HFF-Myc (cell line): ENCODE measurements at places on chromosomes 4 and X.

DNA sequence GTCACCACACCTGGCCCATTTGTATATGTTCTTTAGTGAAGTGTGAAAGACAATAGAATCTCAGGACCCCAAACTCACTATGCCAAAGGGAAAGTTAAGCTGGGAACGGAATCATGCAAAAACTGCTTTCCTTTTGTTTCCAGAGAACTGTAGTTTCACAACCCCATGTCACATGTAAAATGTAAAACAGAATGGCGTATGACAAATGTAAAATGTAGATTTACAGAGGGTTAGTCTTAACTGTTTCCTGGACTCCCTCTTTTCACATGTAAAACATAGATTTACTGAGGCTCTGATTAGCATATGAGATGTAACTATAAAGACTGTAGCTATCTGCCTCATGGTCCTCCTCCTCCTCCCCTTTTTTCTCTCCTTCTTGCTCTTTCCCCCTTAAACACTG is 66.3 kb downstream of the ABLIM2 start:
- DNase-seq: no peak

- no peak for DNase-seq
These were observed 150.1 kb downstream of the AR start for GRCh38 chrX:67693928-67694327.

DNA sequence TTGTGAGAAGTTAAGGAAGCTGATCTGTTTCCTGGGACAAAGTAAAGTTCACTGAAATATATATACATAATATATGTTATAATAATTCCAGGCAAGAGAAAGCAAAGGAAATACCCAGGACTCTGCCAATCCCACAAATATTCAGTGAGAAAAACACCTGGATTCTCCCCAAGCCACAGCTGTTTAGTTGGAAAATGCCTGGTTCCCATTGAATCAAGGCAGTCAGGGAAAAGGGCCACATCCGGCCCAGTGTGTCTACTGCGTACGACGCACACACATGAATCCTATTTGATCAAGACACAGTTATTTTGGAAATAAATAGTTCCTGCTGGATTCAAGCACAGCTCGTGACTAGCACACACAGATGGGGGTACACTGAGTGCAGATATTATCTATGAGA is 6.3 kb upstream of the DCHS2 start:
- no peak for DNase-seq

- no peak for DNase-seq
These were observed 84.9 kb downstream of the BCOR start for GRCh38 chrX:40012868-40013265.

GRCh38 chr4:117447925-117448324 is 362.5 kb upstream of the TRAM1L1 start:
- no peak for DNase-seq

DNA sequence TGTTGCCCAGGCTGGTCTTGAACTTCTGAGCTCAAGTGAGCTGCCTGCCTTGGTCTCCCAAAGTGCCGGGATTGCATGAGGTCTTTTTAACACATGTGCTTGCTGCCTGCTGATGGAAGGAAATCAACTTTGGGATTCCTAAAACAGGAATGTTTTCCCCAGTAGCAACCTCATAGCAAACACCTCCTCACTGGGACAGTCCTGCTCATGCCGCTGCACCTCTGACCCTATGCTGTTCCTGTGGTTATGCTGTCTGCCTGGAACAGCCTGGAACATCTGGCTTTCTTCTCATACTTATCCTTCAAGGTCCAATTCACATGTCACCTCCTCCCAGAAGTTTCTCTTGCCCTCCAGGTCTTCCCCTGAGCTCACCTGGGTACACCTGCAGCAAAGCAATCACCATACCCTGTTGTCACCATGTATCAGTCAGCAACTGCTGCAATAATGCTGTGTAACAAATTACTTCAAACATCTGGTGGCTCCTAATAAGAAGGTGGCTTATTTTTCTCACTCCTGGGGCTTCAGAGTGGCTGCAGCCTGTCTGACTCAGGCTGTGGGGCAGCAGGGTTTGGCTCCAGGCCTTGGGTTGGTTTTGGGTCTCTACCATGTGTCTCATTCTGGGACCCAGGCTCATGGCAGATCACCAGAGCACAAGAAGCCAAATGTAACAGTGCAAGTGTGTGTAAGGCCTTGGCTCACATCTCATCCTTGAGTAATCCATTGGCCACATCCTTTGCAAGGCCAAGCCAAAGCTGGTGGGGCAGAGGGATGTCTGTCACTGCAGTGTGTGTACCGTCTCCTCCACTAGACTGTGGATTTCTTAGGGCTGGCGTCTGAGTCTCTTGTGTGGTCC is 59.4 kb upstream of the SORCS2 start:
- DNase-seq: peak; percentile 73

DNA sequence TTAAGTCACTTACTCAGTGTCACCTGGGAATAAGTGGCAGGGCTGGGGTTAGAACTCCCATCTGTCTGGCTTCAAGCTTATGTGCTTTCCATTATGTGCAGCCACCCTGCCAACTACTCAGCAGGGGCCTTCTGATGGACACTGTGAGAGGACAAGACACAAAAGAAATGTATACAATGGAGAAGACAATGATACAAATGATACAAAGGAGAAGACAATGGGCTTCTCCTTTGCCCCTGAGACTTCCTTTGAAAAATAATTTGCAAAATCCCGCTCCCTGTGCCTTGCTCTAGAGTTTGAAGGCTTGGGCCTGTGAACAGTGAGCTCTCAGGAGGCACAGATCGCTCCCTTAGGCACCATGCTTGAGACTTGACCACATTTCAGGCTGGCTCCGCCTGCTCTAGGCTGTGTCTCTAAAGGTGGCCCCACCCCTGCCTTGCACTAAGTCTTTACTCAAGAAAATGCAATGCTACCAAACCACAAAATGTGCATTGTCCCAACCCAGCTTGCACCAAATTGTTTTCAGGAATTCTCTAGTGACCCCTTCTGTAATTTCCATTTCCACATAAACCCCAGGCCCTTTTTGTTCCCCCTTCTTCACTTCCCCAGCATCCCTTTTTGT is 27.1 kb upstream of the STX18 start:
- DNase-seq: no peak

- peak; percentile 27 for DNase-seq
These were observed 108.4 kb downstream of the DOCK11 start for GRCh38 chrX:118603981-118604380.

- no peak for DNase-seq
These were observed 105.9 kb downstream of the SH3RF1 start for GRCh38 chr4:169164669-169165415.

- DNase-seq: no peak
These were observed 199.1 kb downstream of the SPATA18 start for GRCh38 chr4:52250154-52250553.

DNA sequence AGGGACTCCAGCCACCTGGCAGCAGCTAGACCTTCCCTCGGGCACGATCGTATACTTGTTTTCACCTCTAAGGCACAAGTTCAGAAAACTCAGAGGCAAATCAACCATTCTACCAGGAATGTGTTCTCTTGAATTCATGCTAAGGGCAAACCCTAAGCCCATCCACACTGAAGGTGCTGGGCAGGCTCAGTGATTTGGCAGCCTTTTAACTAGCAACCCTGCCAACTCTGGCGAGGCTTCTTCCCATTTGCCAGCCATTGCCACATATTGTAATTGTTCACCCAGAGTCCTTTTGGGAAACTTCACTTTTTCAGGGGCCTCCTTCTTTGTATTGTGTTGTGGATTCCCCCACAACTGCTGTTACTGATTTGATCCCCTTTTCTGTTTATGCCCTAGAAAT is 298.6 kb upstream of the LDB2 start:
- no peak for DNase-seq

GRCh38 chr4:74777531-74777930 is 16.8 kb downstream of the BTC start:
- DNase-seq: no peak

DNA sequence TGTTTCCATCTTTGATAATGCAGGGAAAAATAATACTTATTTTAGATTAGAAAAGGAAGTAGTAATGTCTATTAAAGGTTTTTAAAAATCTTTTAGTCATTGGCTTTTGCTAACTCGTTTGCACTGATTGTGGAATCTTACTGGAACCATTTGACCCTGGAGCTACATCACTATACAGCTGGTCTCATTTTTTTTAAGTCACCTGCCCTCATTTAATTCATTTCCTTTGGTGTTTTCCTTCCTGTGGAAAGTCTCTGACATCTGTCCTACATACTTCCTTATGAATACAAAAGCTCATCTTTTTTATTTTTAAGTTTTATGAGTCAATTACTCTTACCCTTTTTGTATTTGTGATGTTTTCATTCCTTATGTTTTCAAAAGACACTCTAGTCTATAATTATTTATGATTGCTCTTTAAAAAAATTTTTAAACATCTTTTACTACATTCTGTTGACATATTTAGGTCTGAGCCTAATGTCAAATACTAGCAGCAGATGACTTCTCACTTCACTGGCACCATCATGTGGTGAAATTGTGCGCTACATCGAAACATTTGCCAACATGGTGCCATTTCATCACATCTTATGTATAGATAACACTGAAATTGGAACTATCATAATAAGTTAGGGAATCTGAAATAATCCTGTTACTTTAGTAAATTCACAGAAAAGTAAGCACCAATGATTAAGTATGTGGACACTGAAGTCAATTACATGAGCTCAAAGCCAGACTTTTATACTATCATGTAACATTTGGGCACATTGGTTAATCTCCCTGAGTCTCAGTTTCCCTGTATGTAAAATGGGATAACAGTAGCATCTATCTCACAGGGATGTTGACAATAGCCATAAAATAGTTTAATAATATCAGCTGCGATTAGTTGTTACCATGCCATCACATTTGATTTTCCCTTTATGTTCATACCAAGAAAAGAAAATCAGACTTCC is 9.4 kb upstream of the MMAA start:
- DNase-seq: peak; percentile 61

DNA sequence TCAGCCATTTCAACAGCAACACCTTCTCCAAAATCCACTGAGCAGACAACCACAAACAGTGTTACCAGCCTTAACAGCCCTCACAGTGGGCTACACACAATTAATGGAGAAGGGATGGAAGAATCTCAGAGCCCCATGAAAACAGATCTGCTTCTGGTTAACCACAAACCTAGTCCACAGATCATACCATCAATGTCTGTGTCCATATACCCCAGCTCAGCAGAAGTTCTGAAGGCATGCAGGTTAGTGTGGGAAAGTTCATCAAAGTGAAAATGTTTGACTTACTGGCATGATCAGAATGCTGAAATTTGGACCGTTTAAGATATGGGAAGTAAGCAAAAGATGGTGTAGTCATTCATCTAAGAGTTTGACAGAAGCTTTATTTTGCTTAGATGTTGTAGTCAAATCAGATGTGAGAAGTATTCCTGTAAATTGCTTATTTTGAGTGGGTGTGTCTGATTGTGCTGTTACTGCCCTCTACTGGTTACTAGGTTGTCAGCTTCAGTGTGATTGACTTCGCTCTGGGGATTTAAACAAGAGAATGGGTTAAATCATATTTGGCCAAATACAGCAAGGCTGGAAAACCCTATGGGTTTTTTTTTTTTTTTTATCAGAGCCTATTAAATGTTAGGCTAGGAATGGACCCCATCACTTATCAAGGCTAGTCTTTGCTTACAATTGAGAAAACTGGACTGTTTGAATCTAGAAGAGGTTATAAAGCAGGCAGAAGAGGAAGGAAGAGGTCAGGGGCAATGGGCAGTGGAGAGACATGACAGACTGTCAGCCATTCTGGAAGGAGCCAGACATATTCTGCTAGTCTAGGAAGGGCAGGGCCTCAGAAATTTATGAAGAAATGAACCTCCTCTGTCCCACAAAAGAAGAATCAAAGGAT is 130.3 kb downstream of the DIPK2B start:
- DNase-seq: peak; percentile 14

GRCh38 chr4:140628016-140628415 is 59.3 kb upstream of the UCP1 start:
- DNase-seq: no peak

DNA sequence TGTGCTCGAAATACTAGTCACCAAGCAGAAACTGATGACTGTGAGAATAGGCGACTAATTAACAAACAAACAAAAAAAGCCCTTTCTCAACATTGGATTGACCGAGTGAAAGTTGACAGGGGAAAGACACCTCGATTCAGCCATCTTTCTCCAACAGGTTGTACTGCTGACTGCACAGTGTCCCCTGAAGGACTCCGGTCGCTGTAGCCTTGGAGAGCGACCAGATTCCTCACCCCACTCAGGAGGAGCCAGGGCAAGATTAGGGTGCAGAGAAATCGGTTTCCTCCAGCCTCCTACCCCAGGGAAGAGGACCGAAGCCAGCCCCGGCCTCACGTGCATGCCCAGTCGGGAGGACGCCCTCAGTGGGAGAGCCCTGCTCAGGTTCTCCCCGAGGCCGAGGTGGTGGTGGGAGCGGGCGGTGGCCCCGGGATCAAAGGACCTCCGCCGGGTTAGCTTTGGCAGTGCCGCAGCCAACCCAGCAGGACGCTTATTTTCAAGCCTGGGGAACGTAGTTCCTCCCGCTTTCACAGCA is 1.1 kb upstream of the RAP1GDS1 start:
- DNase-seq: no peak

DNA sequence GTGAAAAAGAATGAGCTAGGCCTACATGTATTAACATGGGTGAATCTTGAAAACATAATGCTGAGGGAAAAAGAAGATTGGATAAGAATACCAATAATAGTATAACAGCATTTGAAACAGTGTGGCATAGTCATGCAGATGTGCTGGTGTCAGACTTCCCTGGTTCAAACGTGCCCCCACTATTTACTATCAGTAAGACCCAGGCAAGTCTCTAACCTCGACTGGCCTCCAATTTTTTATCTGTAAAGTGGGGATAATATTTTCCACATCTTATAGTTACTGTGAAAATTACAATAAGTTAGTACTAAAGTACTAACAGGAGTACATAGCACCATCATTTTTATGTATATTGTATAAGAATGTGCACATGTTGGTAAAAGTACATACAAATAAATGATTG is 17.0 kb upstream of the SLAIN2 start:
- DNase-seq: no peak

GRCh38 chrX:17633546-17633945 is 103.7 kb upstream of the SCML1 start:
- DNase-seq: no peak

DNA sequence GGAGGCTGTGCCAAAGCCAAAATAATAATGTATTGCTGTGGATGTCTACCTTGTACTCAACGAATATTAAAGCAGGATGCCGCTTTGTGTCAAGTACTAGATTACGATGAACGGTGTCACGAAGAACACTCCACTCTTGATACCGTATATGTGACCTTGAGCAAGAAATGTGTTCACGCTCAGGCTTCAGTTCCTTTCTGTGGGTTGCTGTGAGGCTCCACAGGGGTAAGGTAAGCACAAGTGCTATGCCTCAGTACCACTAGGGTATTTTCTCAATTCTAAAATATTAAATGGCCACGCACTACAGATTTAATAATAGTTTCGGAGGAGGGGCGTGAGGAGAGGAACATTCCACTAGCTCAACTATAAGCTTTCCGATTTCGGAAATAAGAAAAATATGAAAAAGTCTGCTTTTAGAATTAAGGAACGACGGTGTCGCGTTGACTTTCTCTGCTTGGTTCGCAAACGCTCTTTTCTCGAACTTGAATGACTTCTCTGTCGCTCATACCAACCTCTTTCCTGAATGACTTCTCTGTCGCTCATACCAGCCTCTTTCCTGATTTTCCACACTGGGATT is 607 bp upstream of the SCOC start:
- DNase-seq: no peak
